Amniotic epithelial cell (primary cell): ENCODE measurements at places on chromosomes 6 and 20.

DNA sequence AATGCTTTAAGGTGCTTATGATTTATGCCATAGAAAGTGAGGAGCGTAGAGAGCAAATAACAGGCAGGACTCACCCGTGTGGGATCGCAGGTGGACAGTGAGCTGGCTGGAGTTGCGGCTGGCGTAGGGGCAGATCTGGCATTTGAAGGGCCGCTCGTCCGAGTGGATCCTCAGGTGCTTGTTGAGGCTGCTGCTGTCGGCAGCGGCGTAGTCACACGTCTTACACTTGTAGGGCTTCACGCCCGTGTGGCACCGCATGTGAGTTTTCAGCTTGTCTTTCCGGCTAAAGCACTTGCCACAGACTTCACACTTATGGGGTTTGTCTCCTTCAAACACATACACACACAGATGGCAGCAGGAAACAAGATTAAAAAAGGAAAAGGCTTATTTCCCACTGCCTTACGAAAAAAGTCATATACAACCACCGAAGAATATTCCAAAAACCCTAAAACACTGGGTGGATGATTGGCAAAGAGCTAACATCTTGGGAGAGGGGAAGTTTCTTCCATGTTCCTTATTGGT, 31.5 kb downstream of the ZFP64 start:
- DNase-seq, result no peak

DNA sequence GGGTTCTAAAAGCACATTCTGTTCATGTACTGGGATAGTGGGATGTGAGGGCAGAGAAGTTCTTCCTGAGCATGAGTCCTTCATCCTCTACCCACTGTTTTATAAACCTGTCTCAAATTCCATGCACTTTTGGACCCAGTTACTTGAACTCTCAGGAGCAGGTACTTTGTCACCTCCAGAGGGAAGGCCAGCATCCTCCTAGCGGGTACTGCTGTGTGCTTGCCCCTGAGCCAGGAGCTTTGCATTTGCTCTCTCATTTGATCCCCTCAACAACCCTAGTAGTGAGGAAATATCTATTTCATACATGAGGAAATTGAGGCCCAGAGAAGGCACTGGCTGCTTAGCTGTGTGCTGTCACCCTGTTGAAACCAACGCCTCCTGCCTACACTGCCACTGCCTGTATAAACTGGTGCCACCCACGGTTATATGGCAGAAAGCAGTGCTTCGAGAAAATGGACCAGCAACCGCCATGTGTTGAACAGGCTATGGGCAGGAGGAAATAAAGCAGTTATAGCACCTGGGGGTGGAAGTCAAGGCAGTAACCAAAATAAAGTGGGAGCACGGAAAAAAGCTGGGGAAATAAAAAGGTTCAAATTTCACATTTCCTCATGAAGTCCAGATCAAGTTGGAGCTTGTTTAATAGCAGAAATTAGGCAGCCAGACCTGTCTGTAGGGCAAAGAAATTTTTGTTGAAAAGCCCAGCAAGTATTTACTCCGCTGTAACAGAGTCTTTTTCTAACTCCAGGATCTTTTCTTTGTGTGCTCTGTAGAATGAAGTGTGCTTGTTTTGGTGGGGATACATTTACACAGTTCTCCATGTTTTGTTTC, 38.0 kb downstream of the KLHL31 start:
- DNase-seq, result no peak

- no peak for DNase-seq
These were observed 21.3 kb upstream of the CST3 start for GRCh38 chr20:23658989-23659609.

DNA sequence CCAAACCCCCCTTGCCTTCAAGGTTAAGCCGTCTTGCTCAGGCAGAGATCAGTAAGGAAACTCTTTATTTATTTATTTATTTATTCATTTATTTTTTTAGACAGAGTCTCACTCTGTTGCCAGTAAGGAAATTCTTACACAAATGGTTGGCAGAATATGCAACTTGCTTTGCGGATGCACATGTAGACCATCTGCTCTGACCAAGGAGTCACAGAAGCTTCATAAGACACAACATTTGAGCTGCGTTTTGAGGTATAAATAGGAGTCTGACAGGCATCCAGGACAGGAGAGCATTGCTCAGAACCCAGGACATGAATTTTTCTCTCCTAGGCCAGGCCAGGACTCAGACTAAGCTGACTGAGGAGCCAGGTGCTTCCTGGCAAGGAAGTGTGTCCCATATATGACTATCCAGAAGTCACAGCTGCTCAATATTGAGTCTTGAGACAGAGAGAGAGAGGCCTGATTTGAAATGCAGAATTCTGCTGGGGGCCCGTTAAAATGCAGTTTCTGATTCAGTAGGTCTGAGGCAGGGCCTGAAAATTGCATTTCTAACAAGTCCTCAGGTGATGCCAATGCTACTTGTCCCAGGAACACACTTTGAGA, 43.9 kb downstream of the HLA-A start:
- DNase-seq, result no peak

GRCh38 chr20:49466114-49466912, 16.2 kb downstream of the KCNB1 start:
- no peak for DNase-seq

DNA sequence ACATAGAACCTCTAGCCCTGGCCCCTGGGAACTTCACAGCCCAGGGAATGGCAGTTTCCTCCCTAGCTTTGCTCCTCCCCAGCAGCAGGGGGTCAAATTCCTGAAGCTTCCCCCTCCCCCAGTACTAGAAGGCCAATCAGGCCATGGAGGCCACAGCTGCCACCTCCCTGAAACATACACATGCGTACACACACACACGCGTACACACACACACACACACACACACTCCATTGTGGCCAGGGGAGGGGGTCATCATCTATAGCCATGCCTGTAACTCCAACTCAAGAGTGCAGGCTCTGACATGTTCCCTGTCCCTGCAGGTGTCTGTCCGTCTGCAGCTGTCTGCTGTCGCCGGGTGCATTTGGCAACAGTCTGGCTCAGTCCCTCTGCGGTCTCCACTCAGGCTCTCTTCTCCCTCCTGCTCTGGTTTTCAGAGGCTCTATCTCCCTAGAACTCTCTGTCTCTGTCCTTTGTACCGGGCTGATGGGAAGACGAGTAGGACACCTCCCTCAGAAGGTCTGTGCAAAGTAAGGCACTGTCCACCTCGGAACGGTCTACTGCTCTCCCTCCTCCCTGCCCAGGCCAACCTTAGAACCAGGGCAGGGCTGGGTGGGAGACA, 1.4 kb downstream of the LRFN2 start:
- no peak for DNase-seq

GRCh38 chr6:1233924-1234323, 78.0 kb upstream of the FOXQ1 start:
- no peak for DNase-seq
